ENCODE measurements at places on chromosomes 6 and 20. TPM values are rescaled to one million over a fixed set of nuclear protein-coding genes. Genes with fewer than 3 reads are reported as not detected.

DNA sequence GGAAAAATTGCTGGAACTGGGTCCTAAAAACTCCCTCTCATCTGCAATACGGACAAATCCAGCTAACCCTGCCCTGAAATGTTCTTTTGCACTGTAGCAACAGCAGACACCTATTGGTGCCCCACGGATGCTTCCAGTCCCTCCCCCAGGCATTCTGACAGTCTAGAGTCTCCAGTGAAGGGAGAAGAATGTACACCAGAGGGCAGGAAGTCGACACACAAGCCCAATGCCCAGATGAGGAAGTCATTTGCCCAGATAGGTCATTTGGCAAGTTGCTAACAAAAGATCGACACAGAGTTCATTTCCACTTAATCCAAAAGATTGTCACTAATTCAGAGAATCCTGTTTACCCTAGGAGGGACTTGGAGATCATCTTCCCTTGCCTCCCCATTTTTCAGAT, 293.0 kb upstream of the PRDM1 start:
- DNase-seq = no peak

GRCh38 chr6:1868561-1869261, 259.0 kb downstream of the FOXC1 start:
- no peak for DNase-seq

GRCh38 chr6:13260831-13261230, 67.5 kb downstream of the TBC1D7 start:
- no peak for DNase-seq

- DNase-seq = no peak
These were observed 41.5 kb upstream of the EPB41L1 start for GRCh38 chr20:36113036-36113435.

GRCh38 chr20:9269280-9269971, 200.5 kb downstream of the PLCB4 start:
- DNase-seq = no peak

GRCh38 chr6:56891754-56892153, 63.2 kb upstream of the BEND6 start:
- DNase-seq = no peak

CAP2 gene
- polyA plus RNA-seq = 213 TPM

GSTA3 gene
- not detected for polyA plus RNA-seq

STMND1 gene
- polyA plus RNA-seq = not detected

CLDN20 gene
- 0.54 TPM for polyA plus RNA-seq

All from hindlimb muscle (tissue), 1 donor.